Activated naive CD4-positive, alpha-beta T cell treated with Interleukin-2 at 50 U/mL for 16 hours (primary cell): ENCODE measurements at places on chromosomes 4 and X.
A peak's percentile ranks its signal among the peaks of the same experiment; 100 is the strongest.

DNA sequence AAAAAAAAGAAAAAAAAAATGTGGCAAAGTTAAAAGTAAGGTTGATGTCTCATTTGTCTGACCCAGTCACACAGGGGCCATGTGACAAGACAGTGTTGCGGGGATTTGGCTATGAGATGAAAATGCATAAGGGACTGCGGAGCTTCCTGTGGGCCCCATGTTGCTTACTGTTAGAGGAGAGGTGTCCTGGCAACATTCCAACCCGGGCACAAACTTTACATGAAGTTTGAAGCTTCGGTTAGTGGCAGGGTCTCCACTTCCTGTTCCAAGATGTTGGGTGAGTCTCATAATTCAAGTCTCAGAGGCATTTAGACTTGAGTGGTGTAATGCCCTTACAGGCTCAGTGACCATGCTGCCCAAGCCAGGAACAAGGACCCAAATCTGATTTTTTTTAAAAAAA, 111.3 kb downstream of the MAML3 start:
- no peak for DNase-seq

DNA sequence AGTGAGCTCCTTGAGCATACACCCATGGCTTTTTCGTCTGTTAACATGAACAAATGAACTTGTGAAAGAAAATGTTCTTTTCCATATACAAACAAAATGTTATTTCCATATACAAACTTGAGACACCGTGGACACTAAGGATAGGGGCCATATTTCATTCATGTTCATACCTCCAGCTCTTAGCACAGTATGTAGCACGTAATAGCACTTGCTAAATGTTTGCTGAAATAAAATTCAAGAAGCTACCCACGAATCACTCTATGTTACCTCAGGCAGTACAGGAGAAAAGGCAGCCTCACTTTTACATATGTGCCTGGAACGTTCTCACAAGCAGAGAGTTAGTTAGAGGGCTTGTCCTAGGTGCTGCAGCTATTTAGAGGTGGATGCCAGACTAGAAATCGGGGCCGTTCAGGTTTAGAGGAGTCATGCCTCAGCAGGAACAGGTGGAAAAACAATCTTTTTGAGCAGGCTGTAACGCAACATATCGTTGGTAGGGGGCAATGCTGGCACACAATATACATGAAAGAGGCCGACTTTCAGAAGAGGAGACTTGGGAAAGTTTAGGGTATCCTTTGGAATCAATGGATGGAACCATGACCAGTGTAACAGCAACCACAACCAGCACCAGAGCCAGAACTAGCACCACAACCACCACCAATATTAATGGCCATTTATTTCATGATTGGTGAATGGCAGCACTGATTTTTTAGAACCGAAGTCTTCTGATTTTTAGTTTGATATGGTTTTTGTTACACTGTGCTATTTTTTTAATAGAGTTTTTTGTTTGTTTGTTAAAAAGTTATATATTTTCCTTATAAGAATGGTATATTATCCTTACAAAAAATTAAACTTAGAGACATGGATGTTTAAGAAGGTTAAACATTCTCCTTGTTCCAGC, 14.8 kb upstream of the PAQR3 start:
- no peak for DNase-seq

GRCh38 chrX:29911673-29912072, 303.7 kb upstream of the MAGEB2 start:
- no peak for DNase-seq

DNA sequence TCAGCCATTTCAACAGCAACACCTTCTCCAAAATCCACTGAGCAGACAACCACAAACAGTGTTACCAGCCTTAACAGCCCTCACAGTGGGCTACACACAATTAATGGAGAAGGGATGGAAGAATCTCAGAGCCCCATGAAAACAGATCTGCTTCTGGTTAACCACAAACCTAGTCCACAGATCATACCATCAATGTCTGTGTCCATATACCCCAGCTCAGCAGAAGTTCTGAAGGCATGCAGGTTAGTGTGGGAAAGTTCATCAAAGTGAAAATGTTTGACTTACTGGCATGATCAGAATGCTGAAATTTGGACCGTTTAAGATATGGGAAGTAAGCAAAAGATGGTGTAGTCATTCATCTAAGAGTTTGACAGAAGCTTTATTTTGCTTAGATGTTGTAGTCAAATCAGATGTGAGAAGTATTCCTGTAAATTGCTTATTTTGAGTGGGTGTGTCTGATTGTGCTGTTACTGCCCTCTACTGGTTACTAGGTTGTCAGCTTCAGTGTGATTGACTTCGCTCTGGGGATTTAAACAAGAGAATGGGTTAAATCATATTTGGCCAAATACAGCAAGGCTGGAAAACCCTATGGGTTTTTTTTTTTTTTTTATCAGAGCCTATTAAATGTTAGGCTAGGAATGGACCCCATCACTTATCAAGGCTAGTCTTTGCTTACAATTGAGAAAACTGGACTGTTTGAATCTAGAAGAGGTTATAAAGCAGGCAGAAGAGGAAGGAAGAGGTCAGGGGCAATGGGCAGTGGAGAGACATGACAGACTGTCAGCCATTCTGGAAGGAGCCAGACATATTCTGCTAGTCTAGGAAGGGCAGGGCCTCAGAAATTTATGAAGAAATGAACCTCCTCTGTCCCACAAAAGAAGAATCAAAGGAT, 130.3 kb downstream of the DIPK2B start:
- DNase-seq, result no peak

- DNase-seq, result no peak
Observed at GRCh38 chr4:120555058-120555457, 367.5 kb downstream of the PRDM5 start.

DNA sequence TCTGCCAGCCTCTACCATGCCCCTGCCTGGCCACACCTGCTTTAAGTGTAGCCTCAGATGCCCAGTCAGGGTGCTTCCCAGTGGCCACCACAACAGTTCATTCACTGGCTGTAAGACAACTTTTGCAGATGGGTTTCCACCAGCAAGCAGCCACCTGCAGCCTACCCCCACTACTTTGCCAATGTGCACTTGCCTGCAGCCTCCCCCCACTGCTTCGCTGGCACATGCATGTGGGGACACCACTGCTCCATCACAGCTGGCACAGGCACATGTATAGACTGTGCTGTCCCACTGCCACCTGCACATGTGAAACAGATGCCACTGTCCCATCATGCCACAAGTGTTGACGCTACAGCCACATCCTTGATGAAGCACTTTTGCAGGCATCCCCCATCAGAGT, 723.9 kb downstream of the SH3BGRL start:
- no peak for DNase-seq

DNA sequence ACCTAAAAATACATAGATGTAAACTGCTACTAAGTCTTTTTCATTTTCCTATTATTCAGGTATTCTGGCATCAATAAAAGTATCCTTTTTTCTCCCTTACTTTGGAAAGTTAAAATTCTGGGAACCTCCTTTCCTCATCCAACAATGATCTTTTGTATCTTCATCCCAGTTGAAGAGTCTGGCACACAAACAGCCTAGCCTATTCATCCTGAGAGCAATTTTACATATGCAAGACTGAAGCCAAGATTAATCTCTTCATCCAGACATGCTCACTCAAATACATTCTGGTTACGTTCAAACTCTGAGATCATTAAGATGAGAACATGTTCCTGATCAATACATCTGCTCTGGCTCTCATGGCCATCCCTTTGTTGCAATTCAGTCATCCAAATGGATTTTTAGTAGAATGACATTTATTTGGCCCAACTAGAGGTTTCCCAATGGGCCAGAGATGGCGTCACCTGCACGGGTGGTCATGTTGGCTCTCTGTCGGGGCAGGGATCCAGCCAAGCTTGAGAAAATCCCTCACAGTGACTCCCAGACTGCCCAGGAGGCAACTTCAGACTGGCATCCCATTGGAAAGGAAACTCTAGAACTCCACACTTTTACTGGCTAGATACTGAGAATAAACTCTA, 135.3 kb upstream of the VCX2 start:
- DNase-seq, result no peak

DNA sequence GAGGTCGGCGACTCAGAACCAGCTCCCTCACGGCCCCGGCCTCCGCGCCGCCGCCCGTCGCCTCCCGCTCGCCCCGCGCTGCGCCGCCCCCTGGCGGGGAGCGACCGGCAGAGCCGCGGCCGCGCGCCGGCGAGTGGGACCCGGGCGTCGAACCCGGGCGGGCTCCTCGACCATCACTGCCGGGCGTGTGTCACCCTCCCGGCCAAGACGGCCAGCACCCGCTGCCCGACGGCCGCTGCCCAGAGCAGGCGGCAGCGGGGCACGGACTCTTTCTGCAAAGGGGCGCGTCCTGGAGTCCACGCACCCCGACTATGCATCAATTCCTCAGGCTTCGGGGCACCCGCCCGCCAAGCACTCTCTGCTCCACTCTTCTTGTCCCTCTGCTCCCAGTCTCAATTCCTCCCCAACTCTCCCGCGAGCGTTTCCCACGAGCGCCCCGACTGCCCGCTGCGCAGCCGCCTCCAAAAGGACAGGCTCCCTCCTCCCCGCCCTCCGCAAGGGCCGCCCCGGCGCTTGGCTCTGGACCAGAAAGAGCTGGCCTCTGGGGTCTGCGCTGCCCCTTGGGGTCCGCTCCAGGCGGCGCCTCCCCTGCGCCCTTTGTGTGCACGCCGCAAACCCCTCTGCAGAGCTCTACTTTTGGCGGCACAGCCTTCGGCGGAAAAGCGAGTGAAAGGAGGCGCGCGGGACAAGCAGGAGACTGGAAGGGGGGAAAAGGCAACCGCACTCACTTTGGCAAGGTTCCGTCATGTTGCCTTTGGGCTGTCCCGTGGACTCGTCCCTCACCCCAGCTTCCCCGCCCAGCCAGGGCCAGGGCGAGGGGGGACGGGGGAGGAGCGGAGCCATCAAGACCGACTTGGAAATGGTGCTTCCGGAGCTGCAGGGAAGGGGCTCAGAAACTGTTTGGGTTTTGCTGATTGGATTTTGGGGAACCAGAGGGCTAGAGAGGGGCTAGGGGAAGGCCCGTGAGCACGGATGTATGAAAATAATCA, 1.0 kb downstream of the PDE5A start:
- peak; percentile 65 for DNase-seq

DNA sequence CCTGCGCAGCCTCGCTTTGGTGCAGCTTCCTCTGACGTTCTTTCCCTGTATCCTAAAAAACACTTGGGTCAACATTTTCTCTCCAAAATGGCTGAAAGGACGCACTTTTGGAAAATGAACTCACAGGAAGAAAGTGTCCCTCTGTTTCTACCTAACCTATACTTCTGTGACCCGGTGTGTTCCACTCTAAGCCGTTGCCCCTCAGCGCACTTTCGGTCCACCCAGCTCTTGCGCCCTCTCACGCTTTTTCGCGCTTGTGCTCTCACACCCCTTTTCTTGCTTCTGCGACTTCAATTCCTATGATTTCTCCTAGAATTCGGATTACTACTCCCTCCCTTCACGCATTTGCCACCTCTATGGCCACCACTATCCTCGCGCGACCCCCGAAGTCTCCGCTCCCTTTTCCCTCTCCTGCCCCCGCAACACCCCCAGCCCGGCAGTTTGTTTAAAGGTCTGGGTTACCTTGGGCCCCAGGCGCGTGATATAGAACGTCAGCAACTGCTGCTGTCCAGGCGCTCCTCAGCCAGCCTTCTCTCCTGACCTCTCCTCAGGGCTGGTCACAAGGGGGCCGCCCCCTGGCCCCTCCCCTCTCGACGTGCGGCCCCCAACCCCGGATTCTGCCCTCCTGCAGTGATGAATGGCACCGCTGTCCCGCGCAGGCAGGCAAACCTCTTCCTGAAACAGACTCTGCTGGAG, at the start of gene USP51:
Gene USP51, minus strand, starts transcription at position 535 of the 696 bp plus-strand sequence. CDS start 909 bp downstream, outside the sequence.
- DNase-seq, result no peak

GRCh38 chr4:978957-979701, 5.8 kb upstream of the DGKQ start:
- DNase-seq, result no peak

DNA sequence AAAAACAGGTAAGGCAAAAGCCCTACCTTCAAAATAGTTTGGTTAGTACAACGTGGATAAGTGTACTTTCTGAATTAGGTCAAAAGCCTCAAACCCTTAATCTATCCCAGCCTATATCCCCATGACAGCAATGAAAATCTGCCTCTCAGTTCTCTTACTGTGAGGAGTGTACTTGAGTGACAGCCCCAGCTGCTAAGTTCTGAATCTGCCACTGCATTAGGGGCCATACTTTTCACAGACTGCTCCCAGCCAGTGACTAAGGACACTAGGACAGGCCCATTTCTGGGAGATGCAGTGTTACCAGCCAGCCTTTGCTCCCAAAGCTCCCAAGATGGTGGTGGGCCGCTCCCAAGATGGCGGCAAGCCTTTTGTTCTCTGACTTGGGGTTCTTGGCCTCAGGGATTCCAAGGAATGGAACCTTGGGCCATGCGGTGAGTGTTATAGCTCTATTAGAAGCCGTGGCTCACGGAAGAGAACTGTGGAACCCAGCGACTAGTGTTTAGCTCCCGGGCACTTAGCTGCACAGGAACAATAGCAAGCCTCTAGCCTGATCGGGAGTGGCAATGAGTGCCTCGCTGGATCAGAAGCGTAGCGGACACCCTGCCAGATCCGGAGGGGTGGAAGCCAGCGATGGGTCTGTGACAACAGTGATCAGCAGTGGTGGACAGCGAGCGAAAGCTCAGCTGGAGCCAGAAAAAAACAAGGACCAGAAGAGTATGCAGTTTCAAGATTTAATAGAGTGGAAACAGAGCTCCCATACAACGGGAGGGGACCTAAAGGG, 175.6 kb upstream of the NRK start:
- no peak for DNase-seq

- DNase-seq, result no peak
Observed at GRCh38 chr4:129345609-129346008, 249.7 kb downstream of the C4orf33 start.

DNA sequence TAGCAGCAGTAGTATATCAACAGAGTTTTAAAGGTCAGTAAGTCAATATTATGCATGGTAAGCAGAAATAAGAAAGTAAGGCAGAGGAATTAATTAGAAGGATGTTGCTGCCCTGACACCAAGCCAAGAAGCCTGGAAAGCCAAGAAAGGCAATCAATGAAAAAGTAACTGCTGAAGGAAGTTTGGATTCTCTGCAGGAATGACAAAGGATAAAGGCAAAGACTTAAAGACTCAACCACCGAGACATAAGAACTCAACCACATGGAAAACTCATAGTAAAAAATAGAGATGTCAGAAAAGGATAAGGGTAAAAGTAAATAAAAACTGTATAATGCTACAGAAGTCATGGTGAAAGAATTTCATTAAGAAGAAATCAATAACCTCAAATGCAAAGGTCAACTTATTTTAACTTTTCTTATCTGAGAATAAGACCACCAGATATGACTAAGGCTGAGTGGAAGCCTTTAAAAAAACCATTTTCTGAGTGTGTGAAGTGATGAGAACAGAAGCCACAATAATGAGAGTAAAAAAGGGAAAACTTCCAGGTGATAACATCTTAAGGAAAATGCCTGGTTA, 55.2 kb downstream of the NEK1 start:
- no peak for DNase-seq
